ENCODE measurements at places on chromosomes 13 and 19.

DNA sequence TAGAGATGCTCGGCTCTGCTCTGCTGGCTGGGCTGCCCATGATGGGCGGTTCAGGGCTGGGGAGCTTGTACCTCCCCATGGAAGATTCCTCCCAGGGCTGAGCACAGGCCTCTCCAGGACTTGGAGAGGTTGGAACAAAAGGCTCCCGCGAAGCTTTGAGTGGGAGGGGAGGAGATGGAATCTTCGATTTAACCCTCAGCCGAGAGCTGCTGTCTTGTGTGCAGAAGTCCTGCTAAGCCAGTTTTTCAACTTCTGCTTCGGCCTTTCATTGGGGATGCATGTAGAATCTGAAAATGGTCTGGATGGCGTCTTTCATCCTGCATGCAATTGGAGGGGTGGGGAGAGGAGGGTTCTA is 163.3 kb downstream of the KDM4B start:
- no peaks in the 10 kb centered on the region for H3K27me3 ChIP-seq
- peaks cover 6% of the 10 kb centered on the region for H3K36me3 ChIP-seq
- peak overlapping the region; percentile 49 for H3K27ac ChIP-seq
- DNase-seq = no peak

DNA sequence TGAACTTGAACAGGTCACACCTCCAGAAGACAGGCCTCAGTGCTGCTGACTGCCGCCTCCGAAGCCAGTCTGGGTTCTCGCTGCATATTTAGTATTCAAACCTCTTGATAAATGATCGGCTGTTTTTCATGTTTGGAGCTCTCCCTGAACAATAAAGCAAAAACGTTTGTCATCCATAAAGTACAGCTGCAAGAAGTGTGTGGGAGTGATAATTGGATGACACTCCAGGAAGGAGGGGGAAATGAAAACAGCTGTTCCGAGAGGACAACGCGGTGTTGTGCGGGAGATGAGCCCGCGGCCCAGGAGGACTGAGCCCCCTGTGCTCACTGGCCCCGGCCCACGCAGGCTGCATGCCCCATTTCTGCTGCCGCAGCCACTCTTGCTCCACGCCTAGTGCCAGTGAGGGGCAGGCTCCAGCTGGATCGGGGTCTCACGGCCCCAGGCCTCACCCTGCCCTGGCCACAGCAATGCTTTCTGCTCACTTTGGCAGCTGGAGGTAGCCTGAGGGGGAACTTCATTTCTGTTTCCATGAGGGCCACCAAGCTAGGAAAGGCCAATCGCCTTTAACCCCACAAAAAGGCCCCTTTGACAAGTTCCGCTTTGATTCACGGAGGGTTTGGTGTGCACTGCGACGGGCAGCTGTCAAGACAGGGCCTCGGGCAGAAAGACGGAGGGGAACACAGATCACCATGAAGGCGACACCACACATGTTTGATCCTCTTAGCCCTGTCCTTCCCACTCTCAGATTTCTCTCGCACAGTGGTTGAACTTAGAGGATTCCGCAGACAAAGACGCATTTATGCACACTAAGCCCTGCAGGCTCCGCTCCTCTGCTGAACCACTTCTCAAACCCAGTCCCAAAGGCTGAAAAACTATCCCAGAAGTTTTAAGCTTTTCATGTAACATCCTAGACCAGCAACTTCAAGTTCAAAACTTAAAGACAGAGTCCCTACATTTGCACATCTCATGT is 537.6 kb downstream of the EFNB2 start:
- H3K27ac ChIP-seq = no peak overlapping the region
- H3K27me3 ChIP-seq = no peaks in the 10 kb centered on the region
- no peaks in the 10 kb centered on the region for H3K36me3 ChIP-seq

GRCh38 chr13:77239312-77239711 is 87.6 kb downstream of the MYCBP2 start:
- no peak for DNase-seq
- no peak overlapping the region for H3K27ac ChIP-seq
- no peak overlapping the region for H3K4me3 ChIP-seq
- H3K36me3 ChIP-seq = no peaks in the 10 kb centered on the region
- no peaks in the 10 kb centered on the region for H3K4me1 ChIP-seq
- H3K27me3 ChIP-seq = no peaks in the 10 kb centered on the region

DNA sequence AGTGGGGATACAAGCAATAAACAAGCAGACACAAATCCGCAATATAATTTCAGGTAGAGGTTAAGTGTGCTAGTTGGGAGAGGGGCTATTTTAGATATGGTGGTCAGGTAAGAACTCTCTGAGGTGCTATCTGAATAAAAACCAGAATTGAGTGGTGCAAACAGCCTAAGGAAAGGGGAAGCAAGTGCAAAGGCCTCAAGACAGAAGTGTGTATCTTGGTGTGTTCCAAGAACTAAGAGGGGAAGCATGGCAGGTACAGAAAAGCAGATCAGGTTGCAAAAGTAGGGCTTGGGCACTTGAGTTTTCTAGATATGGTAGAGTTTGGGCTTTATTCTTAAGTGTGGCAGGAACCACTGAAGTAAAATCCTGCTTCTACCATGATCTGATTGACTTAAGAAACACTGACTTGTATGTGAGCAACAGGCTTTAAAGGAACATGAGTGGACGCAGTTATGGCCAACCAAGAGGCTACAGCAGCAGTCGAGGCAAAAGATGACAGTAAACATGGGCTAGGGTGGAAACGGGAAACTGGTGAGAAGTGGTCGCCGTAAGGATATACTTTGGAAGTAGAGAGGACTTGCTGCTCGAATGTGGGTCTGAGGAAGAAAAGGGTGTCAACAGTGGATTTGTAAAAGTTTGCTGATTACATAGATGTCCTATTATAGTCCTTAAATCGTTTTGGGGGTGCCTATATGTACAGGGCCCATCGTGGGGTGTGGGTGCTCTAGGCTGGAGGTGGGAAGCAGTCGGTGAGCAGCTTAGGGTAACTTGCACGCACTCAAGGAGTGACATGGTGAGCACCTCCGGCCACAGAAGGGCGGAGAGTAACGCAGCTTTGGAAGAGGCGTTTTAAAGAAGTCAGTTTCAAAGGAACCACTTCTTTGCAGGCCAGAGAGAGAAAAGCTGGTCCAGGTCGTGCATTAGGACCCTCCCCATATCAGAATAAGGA is 677 bp downstream of the TGDS start:
- H3K36me3 ChIP-seq = peaks cover 13% of the 10 kb centered on the region
- peaks cover 30% of the 10 kb centered on the region for H3K4me1 ChIP-seq

- H3K27me3 ChIP-seq = no peaks in the 10 kb centered on the region
- no peak overlapping the region for H3K27ac ChIP-seq
- H3K36me3 ChIP-seq = no peaks in the 10 kb centered on the region
Observed at GRCh38 chr13:79297128-79297527, 108.9 kb downstream of the RBM26 start.

GRCh38 chr13:53474878-53475277 is 446.3 kb downstream of the OLFM4 start:
- DNase-seq = no peak
- H3K4me3 ChIP-seq = no peak overlapping the region
- no peaks in the 10 kb centered on the region for H3K27me3 ChIP-seq
- no peak overlapping the region for H3K27ac ChIP-seq
- H3K36me3 ChIP-seq = no peaks in the 10 kb centered on the region
- H3K4me1 ChIP-seq = no peaks in the 10 kb centered on the region

DNA sequence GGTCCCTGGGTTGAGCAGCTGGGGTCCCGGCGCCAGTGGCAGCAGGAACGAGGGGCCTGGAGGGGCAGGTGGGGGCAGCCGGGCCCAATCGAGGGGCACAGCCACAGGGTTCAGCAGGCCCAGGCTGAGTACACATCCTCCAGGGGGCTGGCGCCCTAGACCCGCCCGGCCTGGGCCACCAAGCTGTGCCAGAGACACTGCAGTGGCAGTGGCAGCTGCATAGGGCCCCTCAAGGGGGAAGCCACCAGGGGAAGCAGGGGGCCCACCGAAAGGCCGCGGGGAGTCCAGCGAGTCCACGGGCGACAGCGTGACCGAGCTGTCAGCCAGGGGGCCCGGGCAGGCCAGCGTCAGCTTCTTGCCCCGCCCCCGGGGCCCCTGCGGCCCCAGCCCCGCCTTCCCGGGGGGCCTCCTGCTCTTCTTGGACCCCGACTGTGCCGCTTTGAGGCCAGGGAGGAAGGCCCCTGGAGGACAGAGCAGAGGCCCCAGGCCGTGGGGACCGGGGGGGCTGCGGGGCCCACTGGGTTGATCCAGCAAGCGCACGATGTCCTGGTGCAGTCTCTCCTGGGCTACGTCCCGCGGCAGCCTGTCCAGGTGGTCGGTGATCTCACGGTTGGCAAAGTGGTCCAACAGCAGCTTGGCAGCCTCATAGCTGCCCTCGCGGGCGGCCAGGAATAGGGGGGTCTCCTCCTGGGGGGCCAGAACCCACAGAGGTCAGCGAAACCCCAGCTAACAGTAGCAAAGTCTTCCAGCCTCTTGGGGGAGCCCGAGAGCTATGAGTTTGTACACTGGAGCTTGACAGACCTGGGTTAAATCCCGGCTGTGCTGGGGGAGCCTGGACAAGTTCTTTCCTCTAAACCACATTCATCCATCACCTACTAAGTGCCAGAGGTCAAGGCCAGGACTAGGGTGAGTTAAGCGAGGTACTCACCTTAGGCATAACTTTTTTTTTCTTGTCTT is 39.5 kb downstream of the NOTCH3 start:
- no peaks in the 10 kb centered on the region for H3K4me1 ChIP-seq
- DNase-seq = peak; percentile 63
- H3K27ac ChIP-seq = no peak overlapping the region
- H3K36me3 ChIP-seq = peaks cover 6% of the 10 kb centered on the region
- no peaks in the 10 kb centered on the region for H3K27me3 ChIP-seq
- no peak overlapping the region for H3K4me3 ChIP-seq

DNA sequence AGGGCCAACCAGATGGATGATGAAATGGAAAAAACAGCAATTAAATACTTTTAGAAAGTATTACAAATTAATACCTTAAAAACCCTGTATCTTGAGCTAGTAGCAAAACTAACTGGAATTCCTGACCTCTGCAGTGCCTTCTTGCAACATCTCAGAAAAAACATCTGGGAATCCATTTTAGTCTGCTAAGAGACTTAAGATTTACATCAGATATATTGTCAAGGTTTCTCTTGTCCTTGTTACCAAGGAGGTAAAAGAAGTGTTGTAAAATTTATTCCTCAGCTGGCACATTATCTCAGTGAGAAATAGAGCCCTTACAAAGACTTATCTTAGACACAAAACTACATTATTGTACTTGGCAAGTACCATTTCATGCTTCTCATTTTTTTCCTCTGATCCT is 18.5 kb downstream of the KCNRG start:
- no peak for DNase-seq
- no peaks in the 10 kb centered on the region for H3K36me3 ChIP-seq
- no peak overlapping the region for H3K4me3 ChIP-seq
- H3K27me3 ChIP-seq = no peaks in the 10 kb centered on the region
- H3K4me1 ChIP-seq = no peaks in the 10 kb centered on the region
- H3K27ac ChIP-seq = no peak overlapping the region

GRCh38 chr13:110215606-110216005 is 91.4 kb downstream of the COL4A1 start:
- no peak overlapping the region for H3K27ac ChIP-seq
- no peaks in the 10 kb centered on the region for H3K27me3 ChIP-seq
- peaks cover 4% of the 10 kb centered on the region for H3K36me3 ChIP-seq
- DNase-seq = no peak

GRCh38 chr13:112680741-112681360 is 9.0 kb upstream of the ATP11A start:
- no peak overlapping the region for H3K27ac ChIP-seq
- no peak for DNase-seq

DNA sequence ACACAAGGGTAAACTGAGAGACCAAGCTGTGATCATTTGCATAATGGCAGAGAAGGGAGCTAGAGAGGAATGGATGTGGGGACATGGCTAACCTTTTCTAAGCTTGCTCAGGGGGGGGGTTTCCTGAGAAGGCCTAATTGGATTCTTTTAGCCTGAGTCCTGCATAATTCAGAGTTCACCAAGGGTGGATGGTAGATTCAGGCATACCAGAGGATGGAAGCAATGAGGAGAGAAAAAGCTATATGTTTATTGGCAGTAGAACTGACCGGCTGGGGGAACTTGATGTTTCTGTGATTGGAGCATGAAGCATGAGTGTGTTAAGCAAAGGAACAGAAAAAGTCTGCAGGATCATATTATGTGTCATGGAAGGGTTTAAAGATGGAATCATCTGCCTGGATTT is 65.9 kb upstream of the KLF12 start:
- DNase-seq = no peak
- H3K27me3 ChIP-seq = no peaks in the 10 kb centered on the region
- H3K36me3 ChIP-seq = no peaks in the 10 kb centered on the region
- H3K4me3 ChIP-seq = no peak overlapping the region
- no peak overlapping the region for H3K27ac ChIP-seq

- peak; percentile 91 for DNase-seq
- no peak overlapping the region for H3K27ac ChIP-seq
- H3K4me3 ChIP-seq = no peak overlapping the region
- H3K36me3 ChIP-seq = no peaks in the 10 kb centered on the region
Observed at GRCh38 chr19:1074544-1075283, 7.7 kb downstream of the ARHGAP45 start.

DNA sequence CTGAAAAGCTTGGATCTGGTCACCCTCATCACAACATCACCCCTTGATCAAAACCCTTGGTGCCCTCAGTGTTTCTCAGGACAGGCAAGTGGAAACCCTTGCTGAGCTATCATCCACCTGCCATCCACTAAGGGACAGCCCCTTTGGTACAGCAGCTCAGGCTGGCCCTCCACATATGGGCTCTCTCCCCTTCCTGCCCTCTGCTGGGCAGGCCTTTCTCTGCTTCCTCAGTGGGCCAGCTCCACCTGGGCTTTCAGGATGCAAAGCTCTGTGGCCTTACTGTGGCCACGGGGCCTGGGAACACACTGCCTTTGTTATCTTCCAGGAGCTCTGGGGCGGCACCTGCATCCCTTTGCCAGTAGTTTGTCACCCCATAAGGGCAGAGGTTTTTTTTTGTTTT is 4.9 kb downstream of the SUGP1 start:
- no peaks in the 10 kb centered on the region for H3K27me3 ChIP-seq
- no peak overlapping the region for H3K27ac ChIP-seq
- no peak for DNase-seq

- no peaks in the 10 kb centered on the region for H3K4me1 ChIP-seq
- H3K36me3 ChIP-seq = no peaks in the 10 kb centered on the region
- no peaks in the 10 kb centered on the region for H3K27me3 ChIP-seq
- no peak overlapping the region for H3K4me3 ChIP-seq
- DNase-seq = no peak
- H3K27ac ChIP-seq = no peak overlapping the region
Observed at GRCh38 chr19:47417107-47417745, 2.1 kb downstream of the MEIS3 start.

GRCh38 chr19:33416307-33417215 is 43.1 kb downstream of the CEBPG start:
- H3K4me1 ChIP-seq = no peaks in the 10 kb centered on the region
- H3K27ac ChIP-seq = no peak overlapping the region
- no peak overlapping the region for H3K4me3 ChIP-seq
- no peaks in the 10 kb centered on the region for H3K27me3 ChIP-seq
- no peaks in the 10 kb centered on the region for H3K36me3 ChIP-seq
- DNase-seq = peak; percentile 79

DNA sequence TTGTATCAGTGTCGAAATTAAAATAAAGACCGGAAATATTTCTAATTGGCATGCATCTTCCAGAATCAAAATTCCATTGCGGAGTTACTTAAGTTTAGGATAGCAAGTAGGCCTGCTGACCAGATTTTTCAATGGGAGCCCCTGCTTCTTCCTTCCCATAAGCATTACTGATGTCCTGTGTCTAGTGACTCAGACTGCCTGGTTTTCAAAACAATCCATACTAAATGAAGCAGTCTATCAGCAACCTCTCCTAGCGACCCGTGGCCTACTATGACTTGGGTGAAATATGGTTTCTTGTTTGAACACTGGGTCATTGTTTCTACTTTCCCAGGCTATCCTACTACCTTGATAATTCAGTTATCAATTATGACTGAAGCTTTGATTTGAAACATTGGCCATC is 571.6 kb downstream of the TBC1D4 start:
- no peak for DNase-seq
- no peaks in the 10 kb centered on the region for H3K4me1 ChIP-seq
- H3K36me3 ChIP-seq = no peaks in the 10 kb centered on the region
- no peak overlapping the region for H3K4me3 ChIP-seq
- H3K27ac ChIP-seq = no peak overlapping the region
- H3K27me3 ChIP-seq = no peaks in the 10 kb centered on the region

Measured in pancreas (tissue), 10 donors.